ENCODE measurements at places on chromosomes 7 and 10.

GRCh38 chr10:45224219-45224841 is 91.1 kb downstream of the OR13A1 start:
- DNase-seq, result no peak

GRCh38 chr10:95234951-95235350 is 40.9 kb downstream of the ACSM6 start:
- no peak for DNase-seq

DNA sequence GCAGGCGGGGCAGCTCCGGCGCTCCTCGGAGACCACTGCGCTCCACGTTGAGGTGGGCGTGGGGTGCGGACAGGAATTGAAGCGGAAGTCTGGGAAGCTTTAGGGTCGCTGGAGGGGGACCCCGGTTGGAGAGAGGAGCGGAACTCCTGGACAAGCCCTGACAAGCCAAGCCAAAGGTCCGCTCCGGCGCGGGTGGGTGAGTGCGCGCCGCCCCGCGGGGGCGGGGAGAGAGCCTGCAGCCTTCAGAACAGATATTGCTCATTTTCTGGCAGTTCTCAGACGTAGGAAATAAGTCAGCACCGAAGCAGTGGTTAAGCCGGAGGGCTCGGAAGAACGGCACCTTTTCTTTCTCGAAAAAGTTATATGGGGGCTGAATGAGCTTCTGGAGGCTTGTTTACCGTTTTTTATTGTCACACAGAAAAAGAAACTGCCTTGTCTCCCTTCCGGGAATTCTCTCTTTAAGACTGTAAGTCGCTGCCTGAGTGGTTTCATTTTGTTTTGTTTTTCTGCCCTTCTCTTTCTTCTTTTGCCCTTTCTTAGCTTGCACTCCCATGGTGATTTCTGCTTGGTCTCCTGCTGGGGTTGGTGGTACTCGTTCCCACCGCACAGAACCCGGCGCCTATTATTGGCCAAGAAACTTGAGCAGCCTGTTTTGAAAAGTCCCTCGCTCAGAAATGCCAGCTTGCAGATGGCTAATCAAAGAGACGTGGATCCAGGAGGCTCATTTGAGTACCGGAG is 732 bp downstream of the FAS start:
- peak; percentile 24 for DNase-seq

DNA sequence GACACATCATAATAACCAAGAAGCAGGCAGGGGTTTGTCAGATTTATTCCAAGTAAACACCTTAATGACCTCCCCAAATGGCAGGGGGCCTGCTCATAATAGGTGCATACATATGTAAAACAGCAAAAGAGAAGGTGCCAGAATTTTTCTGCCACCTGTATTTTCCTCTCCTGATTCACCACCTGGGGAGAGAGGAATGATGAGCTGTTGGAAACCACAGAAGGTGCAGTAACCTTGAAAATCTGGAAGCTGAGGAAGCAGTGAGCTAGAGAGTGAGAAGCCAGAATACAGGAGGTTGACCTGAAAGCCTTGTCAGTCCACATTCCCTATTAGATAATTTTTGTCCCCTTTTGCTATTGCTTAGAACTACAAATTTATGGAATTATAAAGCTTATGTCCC is 46.2 kb upstream of the PDE1C start:
- DNase-seq, result peak; percentile 12

- no peak for DNase-seq
Measured at GRCh38 chr10:18737236-18737635, 78.0 kb downstream of the ARL5B start.

DNA sequence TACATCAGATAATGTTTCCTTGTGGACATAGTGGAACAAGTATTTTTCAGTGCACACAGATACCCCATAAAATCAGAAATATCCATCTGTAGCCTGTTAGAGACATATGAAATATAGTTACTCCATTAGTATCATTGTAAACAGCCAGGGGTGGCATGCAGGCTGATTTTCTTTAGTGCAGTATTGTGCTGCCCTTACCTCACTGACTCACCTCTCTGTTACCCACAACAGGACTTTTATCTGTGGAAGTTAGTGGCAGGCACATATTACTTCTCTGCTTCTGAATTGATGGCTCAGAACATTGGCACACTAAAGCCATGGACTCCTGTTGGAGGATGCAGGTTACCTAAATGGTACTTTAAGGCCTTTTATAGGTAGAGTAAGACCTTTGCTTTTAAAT is 70.0 kb downstream of the SLC25A40 start:
- no peak for DNase-seq
